ENCODE measurements at places on chromosomes 12 and 14. TPM values are rescaled to one million over a fixed set of nuclear protein-coding genes. Genes with fewer than 3 reads are reported as not detected.

The KRT2 gene
- total RNA-seq = not detected

The ESPL1 gene
- 65.8 TPM for total RNA-seq

The TCP11L2 gene
- total RNA-seq = 1.4 TPM

The PLBD1 gene
- 3.5 TPM for total RNA-seq

The CPM gene
- total RNA-seq = not detected

The IGFBP6 gene
- total RNA-seq = 0.73 TPM

DNA sequence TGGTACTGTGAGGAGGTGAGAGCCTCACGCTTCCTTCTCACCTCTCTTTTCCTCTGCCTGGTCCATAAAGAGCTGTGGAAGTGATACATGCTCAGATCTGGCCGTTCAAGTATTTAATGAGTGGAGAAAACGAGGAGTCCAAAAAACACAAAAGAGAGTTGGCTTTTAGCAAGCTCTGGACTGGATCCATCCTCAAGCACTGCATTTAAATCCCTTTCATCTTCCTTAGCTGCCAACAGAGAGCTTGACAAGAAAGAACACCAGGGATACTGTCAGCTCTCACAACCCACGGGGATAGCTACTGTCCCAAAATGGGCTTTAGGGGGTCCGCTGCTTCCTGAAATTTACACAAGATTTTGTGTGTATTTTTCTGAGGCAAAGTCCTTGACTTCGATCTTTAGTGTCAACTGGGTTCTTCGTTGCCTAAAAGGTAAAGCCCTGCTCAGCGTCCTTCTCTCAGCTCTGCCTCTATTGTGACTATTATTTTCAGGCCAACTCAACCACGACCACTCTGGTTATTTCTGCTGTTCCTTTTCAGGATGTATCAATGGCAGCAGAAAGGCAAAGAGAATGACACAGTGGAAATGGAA is 120.9 kb downstream of the TMTC1 start:
- peaks cover 7% of the 10 kb centered on the region for H3K36me3 ChIP-seq
- DNase-seq = no peak
- no peaks in the 10 kb centered on the region for H3K27me3 ChIP-seq
- H3K27ac ChIP-seq = peak overlapping the region; percentile 81
- peaks cover 37% of the 10 kb centered on the region for H3K4me1 ChIP-seq

DNA sequence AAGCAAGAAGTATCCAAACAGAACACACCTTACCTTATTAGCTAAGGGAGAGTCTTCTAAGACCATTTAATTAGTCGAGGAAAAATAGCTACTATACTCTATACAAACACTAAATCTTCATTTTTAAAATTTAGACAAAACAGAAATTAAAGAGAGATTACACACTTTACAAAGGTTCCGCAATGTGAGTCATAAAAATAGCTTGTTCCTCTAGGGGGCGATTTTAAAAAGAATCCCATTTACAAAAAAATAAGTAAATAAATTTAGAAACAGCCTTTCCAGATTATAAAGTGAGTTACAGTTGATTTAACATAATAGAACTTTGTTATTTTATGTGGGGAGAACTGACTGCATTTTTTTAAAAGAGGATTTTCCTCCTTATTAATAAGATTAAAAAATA is 201.6 kb downstream of the PAX9 start:
- no peak for DNase-seq
- no peaks in the 10 kb centered on the region for H3K27me3 ChIP-seq
- H3K4me1 ChIP-seq = no peaks in the 10 kb centered on the region

DNA sequence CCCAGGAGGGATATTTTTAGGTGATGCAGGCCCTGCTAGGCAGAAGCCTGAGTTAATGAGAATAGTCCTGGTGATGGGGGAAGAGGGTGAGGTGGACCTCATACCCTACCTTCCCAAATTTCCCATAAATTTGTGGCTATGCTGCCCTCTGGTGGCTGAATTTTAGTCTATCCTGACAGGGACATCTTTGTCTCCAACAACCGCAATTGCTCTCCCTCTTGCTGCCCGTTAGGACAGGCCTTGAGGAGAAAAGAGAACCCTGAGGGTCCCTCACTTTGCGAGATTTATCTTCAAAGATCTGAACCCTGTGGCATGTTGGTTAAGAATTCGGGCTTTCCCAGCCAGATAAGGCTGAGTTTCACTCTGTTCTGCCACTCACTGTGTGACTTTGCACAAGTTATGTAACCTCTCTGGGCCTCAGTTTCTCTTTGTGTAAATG is 9.8 kb upstream of the ZNF385A start:
- peak overlapping the region; percentile 78 for H3K4me3 ChIP-seq
- H3K27me3 ChIP-seq = peaks cover 3% of the 10 kb centered on the region
- H3K27ac ChIP-seq = no peak overlapping the region
- DNase-seq = peak; percentile 60
- peaks cover 2% of the 10 kb centered on the region for H3K36me3 ChIP-seq

DNA sequence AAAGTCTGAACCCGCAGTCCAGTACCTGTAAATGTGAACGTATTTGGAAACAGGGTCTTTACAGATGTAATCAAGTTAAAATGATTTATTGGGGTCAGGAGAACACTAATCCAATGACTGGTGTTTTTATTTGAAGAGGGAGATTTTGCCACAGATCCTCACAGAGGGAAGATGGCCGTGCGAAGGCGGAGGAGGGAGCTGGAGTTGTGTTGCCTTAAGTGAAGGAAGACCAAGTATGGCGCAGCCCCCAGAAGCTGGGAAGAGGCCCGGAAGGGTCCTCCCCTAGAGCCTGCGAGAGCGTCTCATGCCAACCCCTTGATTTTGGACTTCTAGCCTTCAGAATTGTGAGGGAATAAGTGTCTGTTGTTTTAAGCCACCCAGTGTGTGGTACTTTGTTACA is 102.8 kb upstream of the NUDT4 start:
- H3K4me3 ChIP-seq = no peak overlapping the region
- no peaks in the 10 kb centered on the region for H3K27me3 ChIP-seq

- peaks cover 12% of the 10 kb centered on the region for H3K4me1 ChIP-seq
- peaks cover 8% of the 10 kb centered on the region for H3K36me3 ChIP-seq
- no peak for DNase-seq
- H3K27ac ChIP-seq = no peak overlapping the region
Measured at GRCh38 chr14:101780887-101781239, 19.4 kb downstream of the PPP2R5C start.

- H3K4me1 ChIP-seq = no peaks in the 10 kb centered on the region
- no peak for DNase-seq
- peaks cover 10% of the 10 kb centered on the region for H3K36me3 ChIP-seq
- no peak overlapping the region for H3K4me3 ChIP-seq
Measured at GRCh38 chr12:38110026-38110699, 206.4 kb upstream of the ALG10B start.

- no peaks in the 10 kb centered on the region for H3K36me3 ChIP-seq
- H3K4me3 ChIP-seq = no peak overlapping the region
- no peaks in the 10 kb centered on the region for H3K27me3 ChIP-seq
- H3K4me1 ChIP-seq = peaks cover 19% of the 10 kb centered on the region
- H3K27ac ChIP-seq = no peak overlapping the region
Measured at GRCh38 chr12:93002293-93003054, 73.4 kb upstream of the EEA1 start.

- H3K4me3 ChIP-seq = no peak overlapping the region
- H3K27me3 ChIP-seq = no peaks in the 10 kb centered on the region
- peaks cover 14% of the 10 kb centered on the region for H3K4me1 ChIP-seq
- H3K36me3 ChIP-seq = no peaks in the 10 kb centered on the region
Measured at GRCh38 chr12:115205755-115206308, 521.9 kb upstream of the TBX3 start.

GRCh38 chr14:78010688-78011087 is 159.5 kb upstream of the NRXN3 start:
- H3K4me3 ChIP-seq = no peak overlapping the region
- no peak for DNase-seq
- no peaks in the 10 kb centered on the region for H3K36me3 ChIP-seq
- no peaks in the 10 kb centered on the region for H3K4me1 ChIP-seq
- no peak overlapping the region for H3K27ac ChIP-seq
- peaks cover 9% of the 10 kb centered on the region for H3K27me3 ChIP-seq

DNA sequence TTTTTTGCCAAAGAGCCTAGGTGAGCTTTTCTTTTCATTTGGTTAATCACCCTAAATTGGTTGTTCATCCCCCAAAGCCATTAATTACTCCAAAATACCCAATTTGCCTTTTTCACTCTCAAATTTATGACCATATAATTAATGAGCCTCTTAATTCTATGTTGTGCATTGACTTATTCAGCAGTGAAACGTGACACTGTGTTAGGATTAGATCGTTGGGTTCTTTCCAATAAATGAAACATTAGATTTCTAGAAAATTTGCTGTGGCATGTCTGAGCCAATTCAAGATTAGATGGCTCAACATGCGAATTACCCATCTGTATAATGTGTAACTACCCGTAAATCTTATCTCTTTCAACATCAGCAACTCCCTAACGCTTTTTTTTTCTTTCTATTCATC is 273.4 kb downstream of the BMP4 start:
- no peak overlapping the region for H3K4me3 ChIP-seq
- H3K4me1 ChIP-seq = no peaks in the 10 kb centered on the region
- DNase-seq = no peak
- H3K36me3 ChIP-seq = no peaks in the 10 kb centered on the region
- H3K27ac ChIP-seq = no peak overlapping the region

DNA sequence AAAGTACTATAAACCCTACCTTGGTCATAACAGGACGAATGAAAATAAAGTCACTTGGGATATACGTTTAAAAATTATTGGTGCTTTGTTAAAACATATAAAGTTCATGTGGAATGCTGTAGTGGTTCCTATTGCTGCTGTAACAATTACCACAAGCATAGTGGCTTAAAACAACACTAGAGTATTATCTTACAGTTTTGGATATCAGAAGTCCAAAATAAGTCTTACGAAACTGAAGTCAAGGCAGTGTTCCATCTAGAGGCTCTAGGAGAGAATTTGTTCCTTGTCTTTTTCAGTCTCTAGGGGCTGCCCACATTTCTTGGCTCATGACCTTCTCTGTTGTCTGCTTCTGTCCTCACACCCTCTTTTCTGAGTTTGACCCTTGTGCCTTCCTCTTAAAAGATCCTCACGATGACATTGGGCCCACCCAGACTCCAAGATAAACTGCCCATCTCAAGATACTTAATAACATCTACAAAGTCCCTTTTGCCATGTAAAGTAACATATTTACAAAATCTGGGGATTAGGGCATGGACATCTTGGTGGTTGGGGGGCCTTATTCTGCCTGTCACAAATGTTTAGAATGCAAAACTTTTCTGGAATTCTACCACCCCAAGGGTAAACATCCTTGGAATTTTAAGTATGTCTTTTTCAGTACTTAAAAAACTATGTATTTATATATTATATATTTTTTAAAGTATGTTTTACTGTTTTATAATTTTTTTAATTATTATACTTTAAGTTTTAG is 178.1 kb downstream of the ETNK1 start:
- no peak overlapping the region for H3K4me3 ChIP-seq
- no peak overlapping the region for H3K27ac ChIP-seq
- H3K27me3 ChIP-seq = no peaks in the 10 kb centered on the region
- no peak for DNase-seq
- peaks cover 2% of the 10 kb centered on the region for H3K4me1 ChIP-seq

DNA sequence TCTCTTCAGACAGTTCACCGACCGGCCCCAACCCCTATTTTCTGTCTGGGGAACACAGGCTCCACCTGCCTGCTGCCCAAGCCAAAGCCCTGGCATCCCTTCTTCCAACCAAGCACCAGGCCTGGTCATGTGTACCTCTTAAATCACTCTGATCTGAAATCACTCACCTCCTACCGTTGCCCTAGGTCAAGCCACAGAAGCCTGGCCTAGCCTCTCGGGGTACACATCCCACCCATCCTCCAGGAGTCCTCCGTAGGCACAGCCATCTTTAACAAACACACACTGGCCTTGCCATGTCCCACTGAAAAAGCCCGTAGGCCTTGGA is 81.8 kb downstream of the IRF2BPL start:
- H3K4me1 ChIP-seq = peaks cover 63% of the 10 kb centered on the region
- H3K27ac ChIP-seq = peak overlapping the region; percentile 98
- no peak for DNase-seq
- no peaks in the 10 kb centered on the region for H3K36me3 ChIP-seq
- peak overlapping the region; percentile 42 for H3K4me3 ChIP-seq

- H3K4me3 ChIP-seq = no peak overlapping the region
- H3K4me1 ChIP-seq = no peaks in the 10 kb centered on the region
- DNase-seq = no peak
- H3K27me3 ChIP-seq = peaks cover 17% of the 10 kb centered on the region
- no peak overlapping the region for H3K27ac ChIP-seq
Measured at GRCh38 chr12:14700935-14701334, 4.5 kb upstream of the GUCY2C start.

GRCh38 chr12:59652130-59652529 is 56.3 kb downstream of the SLC16A7 start:
- H3K27ac ChIP-seq = no peak overlapping the region
- no peak for DNase-seq
- H3K36me3 ChIP-seq = no peaks in the 10 kb centered on the region

GRCh38 chr12:50442178-50442908 is 41.7 kb downstream of the LARP4 start:
- H3K27ac ChIP-seq = no peak overlapping the region
- no peak for DNase-seq

DNA sequence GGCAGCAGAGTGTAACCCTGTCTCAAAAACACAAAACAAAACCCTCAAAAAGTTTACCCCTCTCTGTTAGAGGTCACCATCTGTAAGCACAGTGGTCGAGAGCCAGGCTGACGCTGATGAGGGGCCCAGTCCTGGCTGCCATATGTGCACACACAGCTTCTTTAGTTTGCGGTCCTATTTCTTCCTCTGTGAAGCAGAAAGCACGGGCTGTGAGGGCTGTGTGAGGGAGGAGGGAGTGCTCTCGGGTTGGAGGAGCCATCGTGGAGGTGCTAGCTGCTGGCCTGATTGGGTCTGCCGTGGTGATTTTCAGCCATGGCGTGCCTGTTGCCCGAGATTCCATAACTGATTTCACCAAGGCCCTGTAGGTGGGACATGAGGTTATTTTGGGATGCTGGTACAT is 3.5 kb downstream of the ULK1 start:
- H3K27ac ChIP-seq = peak overlapping the region; percentile 37
- no peaks in the 10 kb centered on the region for H3K27me3 ChIP-seq
- H3K4me1 ChIP-seq = peaks cover 10% of the 10 kb centered on the region
- no peak for DNase-seq
- H3K4me3 ChIP-seq = peak overlapping the region; percentile 82

DNA sequence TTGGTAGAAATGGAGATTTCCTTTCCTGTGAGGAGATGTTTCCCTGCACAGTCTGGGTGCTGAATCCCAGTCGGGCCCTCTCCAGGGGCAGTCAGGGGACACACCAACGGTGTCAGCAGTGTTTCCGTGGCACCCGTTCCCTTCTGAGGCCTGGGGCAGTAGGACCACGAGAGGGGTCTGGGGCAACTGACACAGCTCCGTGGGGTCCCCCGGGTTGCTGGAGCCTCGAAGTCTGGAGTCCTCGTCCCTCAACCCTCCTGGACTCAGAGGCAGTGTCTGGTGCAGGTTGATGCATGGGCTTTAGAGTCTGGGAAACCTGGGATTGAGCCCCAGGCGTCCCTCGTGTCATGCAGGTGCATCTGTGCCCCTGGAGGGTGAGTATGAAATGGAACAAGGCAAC is 327.3 kb downstream of the ADGRD1 start:
- H3K27ac ChIP-seq = no peak overlapping the region
- no peak overlapping the region for H3K4me3 ChIP-seq
- no peaks in the 10 kb centered on the region for H3K27me3 ChIP-seq
- H3K36me3 ChIP-seq = no peaks in the 10 kb centered on the region
